Thyroid gland (tissue), 4 donors: ENCODE measurements at places on chromosomes 4 and X. TPM values are rescaled to one million over a fixed set of nuclear protein-coding genes. Genes with fewer than 3 reads are reported as not detected.

TMEM131L gene
- 16.5 TPM for total RNA-seq

CITED1 gene
- total RNA-seq, result 5.5 TPM

CSAG1 gene
- not detected for total RNA-seq

MAGEE2 gene
- not detected for total RNA-seq

F8 gene
- total RNA-seq, result 38.6 TPM

SSX2 gene
- total RNA-seq, result not detected

PRSS12 gene
- total RNA-seq, result 0.56 TPM

SOX3 gene
- 0.63 TPM for total RNA-seq

COX7B2 gene
- not detected for total RNA-seq

- no peaks in the 10 kb centered on the region for H3K4me1 ChIP-seq
- H3K36me3 ChIP-seq, result no peaks in the 10 kb centered on the region
- no peaks in the 10 kb centered on the region for H3K27me3 ChIP-seq
- no peak overlapping the region for H3K4me3 ChIP-seq
Measured at GRCh38 chrX:49139713-49140112, 16.2 kb upstream of the GPKOW start.

- H3K4me1 ChIP-seq, result no peaks in the 10 kb centered on the region
- no peaks in the 10 kb centered on the region for H3K36me3 ChIP-seq
- H3K27me3 ChIP-seq, result no peaks in the 10 kb centered on the region
- DNase-seq, result no peak
Measured at GRCh38 chrX:118114971-118115370, 1.6 kb downstream of the KLHL13 start.

DNA sequence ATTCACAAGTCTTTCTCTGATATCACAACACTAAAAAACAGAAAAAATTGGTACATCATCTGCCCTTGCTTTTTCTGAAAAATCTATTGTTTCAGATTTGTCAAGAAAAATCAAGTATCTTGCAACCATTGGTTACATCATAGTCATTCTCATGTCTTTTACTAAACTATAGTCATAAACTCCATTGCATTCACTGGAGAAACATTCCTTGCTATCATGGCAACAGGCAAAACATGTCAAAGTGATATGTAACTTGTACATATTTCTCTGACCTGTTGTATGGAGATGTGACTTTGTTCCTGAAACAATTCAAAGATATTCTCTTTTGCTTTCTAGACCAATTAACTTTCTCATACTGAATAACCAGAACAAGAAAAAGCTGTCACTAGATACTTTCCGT lies 121.9 kb upstream of the ANK2 start:
- H3K4me1 ChIP-seq, result no peaks in the 10 kb centered on the region
- H3K27me3 ChIP-seq, result no peaks in the 10 kb centered on the region
- DNase-seq, result no peak
- no peak overlapping the region for H3K4me3 ChIP-seq
- H3K27ac ChIP-seq, result no peak overlapping the region

GRCh38 chr4:157838366-157838765 lies 334.5 kb downstream of the GASK1B start:
- H3K4me1 ChIP-seq, result no peaks in the 10 kb centered on the region
- H3K27ac ChIP-seq, result no peak overlapping the region
- DNase-seq, result no peak
- H3K4me3 ChIP-seq, result no peak overlapping the region
- H3K36me3 ChIP-seq, result no peaks in the 10 kb centered on the region

GRCh38 chr4:61431131-61431530 lies 231.0 kb downstream of the ADGRL3 start:
- DNase-seq, result no peak
- no peak overlapping the region for H3K4me3 ChIP-seq
- H3K27ac ChIP-seq, result no peak overlapping the region
- H3K36me3 ChIP-seq, result no peaks in the 10 kb centered on the region

GRCh38 chr4:120865985-120866384 lies 56.5 kb downstream of the PRDM5 start:
- no peaks in the 10 kb centered on the region for H3K36me3 ChIP-seq
- H3K27ac ChIP-seq, result no peak overlapping the region
- H3K4me1 ChIP-seq, result peaks cover 13% of the 10 kb centered on the region
- no peaks in the 10 kb centered on the region for H3K27me3 ChIP-seq
- peak; percentile 56 for DNase-seq

GRCh38 chrX:101823236-101823635 lies 108.6 kb downstream of the ZMAT1 start:
- no peaks in the 10 kb centered on the region for H3K4me1 ChIP-seq
- no peak overlapping the region for H3K4me3 ChIP-seq
- no peak for DNase-seq
- H3K36me3 ChIP-seq, result no peaks in the 10 kb centered on the region
- no peaks in the 10 kb centered on the region for H3K27me3 ChIP-seq

DNA sequence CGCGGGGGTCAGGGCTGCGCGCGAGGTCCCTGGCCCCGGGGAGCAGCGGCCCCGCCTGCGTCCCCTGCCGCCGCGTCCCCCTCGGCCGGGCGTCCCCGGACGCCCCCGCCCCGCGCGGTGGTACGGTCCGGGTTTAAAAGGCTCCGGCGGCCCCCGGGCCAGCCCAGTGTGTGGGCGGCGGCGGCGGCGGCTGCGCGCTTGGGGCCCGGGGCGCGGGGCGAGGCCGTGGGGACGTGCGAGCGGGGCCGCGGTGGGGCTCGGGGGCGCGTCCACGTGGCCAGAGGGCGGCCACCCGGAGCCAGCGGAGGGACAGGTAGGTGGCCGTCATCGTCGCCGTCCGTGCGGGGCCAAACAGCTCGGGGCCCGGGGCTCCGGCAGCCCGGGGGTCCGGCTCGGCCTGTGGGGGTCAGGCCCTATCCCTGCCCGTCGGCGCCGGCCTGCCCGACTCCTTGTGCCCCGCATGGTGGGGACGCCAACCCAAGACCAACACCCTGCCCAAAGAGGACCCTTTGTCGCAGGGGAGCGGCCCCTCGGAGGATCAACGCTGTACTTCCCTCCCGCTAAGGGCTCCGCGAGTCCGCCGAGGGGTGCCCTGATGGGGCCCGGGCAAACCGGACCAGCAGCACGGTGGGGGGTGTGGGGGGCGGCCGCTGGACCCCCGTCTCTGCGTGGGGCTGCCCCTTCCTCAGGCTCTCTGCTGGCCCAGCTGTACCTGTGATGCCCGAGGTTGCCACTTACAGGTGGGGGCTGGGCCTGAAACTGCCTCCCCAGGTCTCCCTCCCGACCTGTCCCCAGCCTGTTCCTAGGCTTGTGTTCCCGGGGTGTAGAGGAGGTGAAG lies at the start of gene PLXNA3:
Gene PLXNA3, plus strand, starts transcription at position 166 of the 838 bp plus-strand sequence. CDS start 1,903 bp downstream, outside the sequence.
- peak within 1 kb of the TSS; percentile 20 for H3K4me3 ChIP-seq
- no peaks in the 10 kb centered on the region for H3K36me3 ChIP-seq
- no peak within 1 kb of the TSS for H3K27ac ChIP-seq
- no peaks in the 10 kb centered on the region for H3K27me3 ChIP-seq

- peak overlapping the region; percentile 4 for H3K4me3 ChIP-seq
- H3K27me3 ChIP-seq, result no peaks in the 10 kb centered on the region
- H3K36me3 ChIP-seq, result no peaks in the 10 kb centered on the region
- H3K4me1 ChIP-seq, result no peaks in the 10 kb centered on the region
Measured at GRCh38 chrX:33725535-33726210, 406.4 kb downstream of the FAM47A start.

GRCh38 chrX:16903274-16904022 lies 33.3 kb upstream of the RBBP7 start:
- no peaks in the 10 kb centered on the region for H3K4me1 ChIP-seq
- no peak for DNase-seq
- H3K4me3 ChIP-seq, result no peak overlapping the region
- H3K27me3 ChIP-seq, result peaks cover 4% of the 10 kb centered on the region
- no peak overlapping the region for H3K27ac ChIP-seq

DNA sequence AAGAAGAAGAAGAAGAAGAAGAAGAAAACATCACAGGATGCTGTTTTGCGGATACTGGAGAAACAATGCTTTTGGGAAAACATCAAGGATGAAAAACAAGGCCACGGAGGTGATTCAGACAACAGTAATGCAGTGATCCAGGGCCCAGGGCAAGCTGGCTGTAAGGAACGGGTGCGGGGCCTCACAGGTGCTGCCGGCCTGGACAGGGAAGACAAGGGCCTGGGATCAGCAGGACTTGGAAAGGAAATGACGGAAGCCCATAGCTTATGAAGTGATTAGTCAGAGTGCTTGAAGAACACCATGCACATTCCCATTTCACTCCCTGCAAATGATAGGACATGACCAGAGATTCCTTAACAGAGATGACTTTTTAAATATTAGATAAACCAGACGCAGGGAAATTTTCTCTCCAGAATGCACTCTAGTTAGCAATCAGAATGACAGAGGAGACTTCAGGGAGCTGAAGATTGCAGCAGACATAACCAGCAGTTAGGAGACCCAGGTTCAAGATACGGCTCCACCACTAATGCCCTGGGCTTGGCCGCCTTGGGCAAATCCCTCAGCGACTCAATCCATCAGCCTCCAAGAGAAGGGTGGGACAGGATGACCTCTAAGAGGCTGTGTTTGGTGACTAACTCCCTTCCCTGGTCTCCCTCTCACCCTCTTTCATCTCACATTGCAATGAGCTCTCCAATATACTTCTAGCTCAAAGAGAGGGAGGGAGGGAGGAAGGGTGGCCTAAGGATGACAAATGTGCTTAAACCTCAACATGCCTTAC lies 54.1 kb downstream of the APBB2 start:
- peaks cover 28% of the 10 kb centered on the region for H3K4me1 ChIP-seq
- no peak overlapping the region for H3K4me3 ChIP-seq
- no peaks in the 10 kb centered on the region for H3K27me3 ChIP-seq
- H3K36me3 ChIP-seq, result no peaks in the 10 kb centered on the region
- DNase-seq, result no peak

- H3K4me3 ChIP-seq, result peak overlapping the region; percentile 83
- peak overlapping the region; percentile 81 for H3K27ac ChIP-seq
- peak; percentile 82 for DNase-seq
- no peaks in the 10 kb centered on the region for H3K27me3 ChIP-seq
Measured at GRCh38 chrX:11758400-11759171, 549 bp downstream of the MSL3 start.

DNA sequence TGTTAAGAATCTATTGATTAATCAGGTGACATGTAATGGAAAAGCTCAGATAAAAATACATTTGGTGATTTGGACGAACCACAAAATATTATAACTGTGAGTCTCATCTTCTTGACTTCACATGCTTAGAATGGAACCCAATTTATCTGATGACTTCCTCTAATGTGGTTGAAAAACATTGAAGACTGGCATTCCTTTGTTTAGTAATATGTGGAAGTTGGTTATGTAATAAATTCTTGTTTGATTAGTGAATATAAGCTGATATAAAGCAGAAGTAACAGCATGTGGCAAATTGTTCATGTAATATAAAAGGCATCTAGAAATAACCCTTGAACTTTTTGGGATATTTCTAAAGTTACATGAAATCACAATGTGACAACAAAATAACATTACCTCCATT lies 9.7 kb downstream of the GIMD1 start:
- H3K27me3 ChIP-seq, result no peaks in the 10 kb centered on the region
- no peaks in the 10 kb centered on the region for H3K4me1 ChIP-seq
- no peak overlapping the region for H3K27ac ChIP-seq
- no peak for DNase-seq
- H3K4me3 ChIP-seq, result no peak overlapping the region
- H3K36me3 ChIP-seq, result no peaks in the 10 kb centered on the region

DNA sequence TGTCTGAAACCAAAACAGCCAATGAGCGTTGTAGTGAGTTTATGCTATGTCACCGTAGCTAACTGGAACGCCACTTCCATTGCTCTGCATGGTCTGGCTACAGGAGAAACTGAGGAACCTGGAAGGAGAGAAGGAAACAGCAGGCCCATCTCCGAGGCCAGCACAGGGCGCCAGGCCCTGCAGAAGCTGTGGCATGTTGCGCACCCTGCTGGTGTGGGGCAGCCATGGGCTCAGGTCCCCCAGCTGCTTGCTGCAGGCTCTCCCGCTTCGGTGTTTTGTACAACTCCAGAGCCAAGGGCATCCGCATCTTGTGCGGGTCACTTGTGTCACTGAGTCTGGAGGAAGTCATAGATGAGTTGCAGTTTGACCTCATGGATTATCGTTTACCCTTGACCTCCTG lies 89.2 kb downstream of the AFAP1 start:
- H3K36me3 ChIP-seq, result no peaks in the 10 kb centered on the region
- peaks cover 8% of the 10 kb centered on the region for H3K4me1 ChIP-seq
- H3K4me3 ChIP-seq, result no peak overlapping the region
- no peak overlapping the region for H3K27ac ChIP-seq
- DNase-seq, result no peak

DNA sequence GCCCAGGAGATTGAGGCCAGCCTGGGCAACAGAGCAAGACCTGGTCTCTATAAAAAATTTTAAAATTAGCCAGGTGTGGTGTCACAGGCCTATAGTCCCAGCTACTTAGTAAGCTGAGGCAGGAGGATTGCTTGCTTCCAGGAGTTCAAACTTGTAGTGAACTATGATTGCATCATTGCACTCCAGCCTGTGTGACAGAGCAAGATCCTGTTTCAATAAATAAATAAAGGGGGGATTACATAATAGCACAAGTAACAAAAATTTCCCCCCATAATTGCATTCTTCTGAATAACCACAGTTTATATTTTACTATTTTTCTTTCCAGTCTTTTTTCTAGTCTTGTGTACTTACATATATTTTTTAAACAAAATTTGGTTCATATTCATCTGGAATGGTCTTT lies 135.6 kb downstream of the CHIC2 start:
- H3K27ac ChIP-seq, result no peak overlapping the region
- no peaks in the 10 kb centered on the region for H3K36me3 ChIP-seq
- no peaks in the 10 kb centered on the region for H3K27me3 ChIP-seq
- no peak overlapping the region for H3K4me3 ChIP-seq

- H3K27ac ChIP-seq, result no peak overlapping the region
- H3K4me1 ChIP-seq, result no peaks in the 10 kb centered on the region
- no peaks in the 10 kb centered on the region for H3K27me3 ChIP-seq
- H3K36me3 ChIP-seq, result no peaks in the 10 kb centered on the region
- H3K4me3 ChIP-seq, result no peak overlapping the region
Measured at GRCh38 chr4:47662975-47663374, 174.9 kb downstream of the CORIN start.

DNA sequence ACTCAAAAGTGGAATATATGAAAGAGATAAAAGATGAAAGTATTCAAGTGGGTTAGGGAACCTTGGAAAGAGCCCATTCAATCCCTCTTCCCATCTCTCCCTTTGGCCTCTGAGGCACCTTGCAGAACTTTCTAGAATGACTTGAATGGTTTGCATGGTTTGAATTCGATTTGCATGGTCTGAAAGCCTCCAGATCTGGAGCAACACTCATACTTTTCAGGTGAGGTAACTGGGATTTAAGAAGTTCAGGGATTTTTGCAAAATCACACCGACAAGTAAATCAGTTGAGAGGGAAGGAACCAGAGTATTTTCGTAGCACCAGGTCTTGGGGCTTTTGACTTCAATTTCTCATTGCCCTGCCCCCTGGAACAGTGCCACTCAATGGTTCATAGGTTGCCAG lies 476.0 kb upstream of the FTHL17 start:
- H3K27me3 ChIP-seq, result no peaks in the 10 kb centered on the region
- DNase-seq, result no peak
- no peaks in the 10 kb centered on the region for H3K4me1 ChIP-seq
- H3K36me3 ChIP-seq, result no peaks in the 10 kb centered on the region
- H3K27ac ChIP-seq, result no peak overlapping the region
- H3K4me3 ChIP-seq, result no peak overlapping the region

GRCh38 chr4:105715692-105716278 lies 7.2 kb downstream of the GSTCD start:
- no peaks in the 10 kb centered on the region for H3K4me1 ChIP-seq
- H3K36me3 ChIP-seq, result no peaks in the 10 kb centered on the region
- no peak overlapping the region for H3K27ac ChIP-seq

- no peak for DNase-seq
- no peaks in the 10 kb centered on the region for H3K27me3 ChIP-seq
- H3K36me3 ChIP-seq, result peaks cover 2% of the 10 kb centered on the region
- no peak overlapping the region for H3K4me3 ChIP-seq
- peaks cover 9% of the 10 kb centered on the region for H3K4me1 ChIP-seq
- H3K27ac ChIP-seq, result no peak overlapping the region
Measured at GRCh38 chr4:112377171-112377570, 80.0 kb downstream of the ALPK1 start.

GRCh38 chrX:149490100-149490499 lies 15.0 kb downstream of the IDS start:
- H3K27me3 ChIP-seq, result no peaks in the 10 kb centered on the region
- no peak for DNase-seq
- H3K36me3 ChIP-seq, result peaks cover 16% of the 10 kb centered on the region
- no peaks in the 10 kb centered on the region for H3K4me1 ChIP-seq
